NCI-H1436 (cell line): ENCODE measurements at places on chromosomes 4 and X.

DNA sequence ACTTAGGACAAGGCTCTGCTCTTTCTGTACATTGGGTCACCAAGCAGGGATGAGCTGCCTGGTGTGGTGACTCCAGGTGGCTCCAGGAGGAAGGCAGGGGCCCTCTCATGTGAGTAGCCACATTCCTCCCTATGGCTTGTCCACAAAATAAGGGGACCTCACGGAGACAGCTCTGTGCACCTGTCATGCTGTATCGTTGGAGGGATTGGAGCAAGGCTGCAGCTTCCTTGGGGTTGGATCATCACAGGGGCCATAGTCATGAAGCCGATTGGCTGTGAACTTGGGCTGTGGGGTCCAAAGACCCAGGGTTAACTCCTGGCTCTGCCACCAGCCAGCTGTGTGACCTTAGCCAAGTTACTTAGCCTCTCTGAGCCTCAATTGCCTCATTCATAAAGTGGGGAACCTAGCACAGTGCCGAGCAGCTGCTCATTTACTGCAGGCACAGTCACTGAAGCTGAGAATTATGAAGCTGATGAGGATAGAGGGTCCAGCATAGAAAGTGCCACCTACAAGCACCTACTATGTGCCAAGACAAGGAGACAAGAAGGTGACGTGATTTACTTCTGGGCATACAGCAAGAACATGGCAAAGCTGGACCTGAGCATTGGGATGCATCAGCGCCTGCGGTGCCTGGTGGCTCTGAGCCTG, 11.8 kb upstream of the KIAA0232 start:
- no peak for DNase-seq

- no peak for DNase-seq
These were observed 9.2 kb upstream of the EOLA1 start for GRCh38 chrX:149531599-149531998.

DNA sequence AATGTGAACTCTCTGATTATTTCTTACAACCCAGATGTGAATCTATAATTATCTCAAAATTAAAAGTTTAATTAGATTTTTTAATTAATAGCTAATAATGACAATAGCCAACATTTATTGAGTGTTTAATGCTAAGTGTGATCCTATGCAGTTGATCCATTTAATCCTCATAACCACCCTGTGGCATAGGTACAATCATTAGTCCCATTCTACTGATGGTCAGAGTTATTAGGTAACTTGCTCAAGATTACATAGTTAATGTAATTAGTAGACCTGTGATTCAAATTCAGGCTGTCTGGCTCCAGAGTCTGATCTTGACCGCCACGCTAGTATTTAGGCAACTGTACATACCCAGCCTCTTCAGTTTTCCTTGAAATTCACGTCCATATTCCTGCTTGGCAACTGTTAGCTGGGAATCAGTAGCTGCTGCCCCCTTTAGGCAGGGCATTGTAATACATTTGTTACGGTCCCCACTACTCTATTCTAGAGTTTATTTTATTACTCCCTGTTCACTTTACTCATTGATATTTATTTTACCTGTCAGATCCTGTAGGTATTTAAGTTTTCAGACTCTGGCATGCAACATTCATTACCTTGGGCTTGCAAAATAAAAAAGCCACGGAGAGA, 20.6 kb upstream of the TEC start:
- no peak for DNase-seq

DNA sequence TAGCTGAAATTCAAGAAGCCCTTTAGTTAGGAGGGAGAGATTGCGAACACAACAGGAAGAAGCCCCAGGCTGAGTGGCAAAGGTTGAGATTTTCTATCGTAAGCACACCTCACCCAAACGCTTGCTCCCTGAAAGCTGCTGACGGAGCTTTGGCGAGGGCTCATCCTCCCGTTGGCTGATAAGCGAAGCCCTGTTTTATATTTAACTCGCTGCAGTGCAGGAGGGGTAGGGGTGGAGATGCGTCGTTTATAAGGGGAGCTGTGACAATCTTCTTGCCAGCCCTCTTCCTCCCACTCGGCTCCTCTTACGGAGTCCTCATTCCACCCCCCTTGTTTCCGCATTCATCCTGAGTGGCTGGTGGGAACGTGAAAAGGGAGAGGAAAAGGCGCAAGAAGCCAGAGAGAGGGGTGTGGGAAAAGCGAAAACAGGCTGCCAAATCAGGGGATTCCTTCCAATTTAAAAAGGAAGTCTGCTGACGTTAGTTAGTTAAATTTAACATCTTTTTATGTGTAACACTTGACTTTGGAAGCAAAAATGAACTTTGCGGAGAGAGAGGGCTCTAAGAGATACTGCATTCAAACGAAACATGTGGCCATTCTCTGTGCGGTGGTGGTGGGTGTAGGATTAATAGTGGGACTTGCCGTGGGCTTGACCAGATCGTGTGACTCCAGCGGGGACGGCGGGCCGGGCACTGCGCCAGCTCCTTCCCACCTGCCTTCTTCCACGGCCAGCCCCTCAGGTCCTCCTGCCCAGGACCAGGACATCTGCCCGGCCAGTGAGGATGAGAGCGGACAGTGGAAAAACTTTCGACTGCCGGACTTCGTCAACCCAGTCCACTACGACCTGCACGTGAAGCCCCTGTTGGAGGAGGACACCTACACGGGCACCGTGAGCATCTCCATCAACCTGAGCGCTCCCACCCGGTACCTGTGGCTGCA, at the start of gene ENPEP:
TSS of gene ENPEP (plus strand) at position 275 of the 938 bp plus-strand sequence. CDS start at position 535, 260 bp downstream.
- no peak for DNase-seq

DNA sequence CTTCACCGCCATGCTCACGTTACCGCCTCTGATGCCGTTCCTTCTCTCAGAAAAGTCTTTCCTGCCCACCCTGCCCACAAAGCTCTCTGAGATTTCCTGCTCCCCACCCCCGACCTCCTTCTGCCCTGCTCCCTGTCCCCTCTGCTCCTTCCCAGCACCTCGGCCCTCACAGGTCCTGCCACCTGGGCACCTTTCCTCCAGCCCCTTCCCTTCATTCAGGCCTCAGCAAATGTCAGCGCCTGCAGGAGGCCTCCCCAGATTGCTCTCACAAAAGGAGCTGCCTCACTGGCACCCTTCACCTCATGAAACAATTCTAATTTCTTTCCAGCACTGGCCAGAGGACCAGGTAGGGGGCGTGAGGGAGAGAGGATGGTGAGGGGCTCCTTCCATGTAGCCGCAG, 33.6 kb upstream of the MXD4 start:
- DNase-seq, result no peak

DNA sequence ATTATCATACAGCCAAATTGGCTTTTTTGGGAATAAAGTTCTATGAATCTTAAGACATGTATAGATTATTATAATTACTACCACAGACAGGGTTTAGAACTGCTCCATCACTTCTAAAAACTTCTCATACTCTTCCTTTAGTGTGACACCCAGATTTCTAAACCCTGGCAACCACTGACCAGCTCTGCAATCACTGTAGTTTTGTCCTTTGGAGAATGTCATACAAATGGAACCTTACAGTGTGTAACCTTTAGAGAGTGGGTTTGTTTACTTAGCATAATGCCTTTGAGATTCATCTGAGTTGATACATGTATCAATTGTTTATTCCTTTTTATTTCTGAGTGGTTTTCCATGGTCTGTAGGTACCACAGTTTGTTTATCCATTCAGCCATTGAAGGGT, 95.0 kb downstream of the TMEM164 start:
- DNase-seq, result no peak

DNA sequence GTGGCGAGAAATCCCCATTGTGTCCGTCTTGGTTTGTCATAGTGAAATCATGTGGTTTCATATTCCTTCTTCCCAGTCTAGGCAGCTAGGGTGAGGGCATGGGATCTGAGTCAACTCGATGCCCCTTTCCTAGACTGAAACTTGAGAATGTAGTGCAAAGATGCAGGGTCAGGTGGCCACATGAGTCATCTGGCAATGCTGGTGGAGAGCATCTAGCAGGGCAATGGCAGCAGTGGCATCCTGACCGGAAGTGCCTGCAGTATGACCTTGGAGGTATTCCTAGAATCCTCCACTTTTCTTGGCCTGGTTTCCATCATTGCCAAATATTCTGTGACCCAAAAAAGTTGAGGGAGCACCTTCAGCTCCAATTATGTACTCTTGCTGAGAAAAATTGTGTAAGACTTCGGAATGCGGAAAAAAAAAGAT, 39.1 kb upstream of the TMEM184C start:
- DNase-seq, result no peak

GRCh38 chrX:123854329-123854728, 5.5 kb upstream of the XIAP start:
- no peak for DNase-seq

- no peak for DNase-seq
These were observed 38.9 kb downstream of the KIT start for GRCh38 chr4:54696649-54697048.

DNA sequence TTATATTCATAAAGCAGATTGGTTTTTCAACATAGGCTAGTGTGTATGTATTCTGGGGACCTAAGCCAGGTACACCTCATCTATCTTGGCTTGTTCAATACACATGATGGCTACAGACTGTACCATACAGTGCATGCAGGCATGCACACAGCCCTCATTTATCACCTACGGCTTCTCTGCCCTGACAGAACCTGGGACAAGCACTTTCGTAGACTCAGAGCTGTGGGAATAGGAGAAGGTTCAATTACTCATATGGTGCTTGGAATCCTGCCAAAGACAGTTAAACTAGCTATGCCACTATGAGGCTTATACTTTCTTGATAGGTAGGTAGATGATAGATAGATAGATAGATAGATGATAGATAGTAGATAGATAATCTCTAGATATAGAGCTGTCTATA, 457.2 kb downstream of the GALNTL6 start:
- peak; percentile 67 for DNase-seq

GRCh38 chr4:182141061-182141460, 102.1 kb upstream of the TENM3 start:
- no peak for DNase-seq

GRCh38 chr4:161829591-161829990, 334.2 kb downstream of the FSTL5 start:
- DNase-seq, result peak; percentile 33

DNA sequence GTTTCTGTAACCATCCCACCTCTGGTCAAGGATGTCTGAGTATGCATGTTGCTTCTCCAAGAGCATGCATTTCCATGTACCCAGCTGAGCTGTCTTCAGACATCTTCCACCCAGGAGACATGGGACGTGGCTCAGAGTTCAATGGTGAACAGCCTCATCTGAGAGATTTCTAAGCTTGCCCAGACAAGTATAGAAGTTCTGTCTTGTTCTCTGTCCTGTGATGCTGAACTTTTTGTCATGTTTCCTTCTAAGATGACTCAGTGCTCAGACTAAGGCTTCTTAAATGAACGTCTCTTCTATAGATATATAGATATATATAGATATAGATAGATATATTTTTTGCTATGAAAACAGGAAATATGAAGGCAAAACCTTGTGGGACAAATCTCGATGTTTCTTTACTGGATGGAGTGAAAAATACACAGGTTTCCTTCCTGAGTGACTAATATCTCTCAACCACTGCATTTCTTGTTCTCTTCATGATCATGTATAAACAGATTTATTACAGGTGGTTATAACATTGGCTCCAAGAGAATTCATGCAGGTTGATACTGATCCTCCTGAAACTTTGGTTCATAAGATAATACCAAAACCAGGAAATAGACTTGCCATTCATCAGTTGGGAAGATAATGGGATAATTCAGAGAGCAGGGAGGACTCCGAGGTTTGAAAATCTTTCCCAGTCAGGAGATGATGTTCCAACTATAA, 168.2 kb downstream of the ZNF518B start:
- DNase-seq, result no peak

- no peak for DNase-seq
These were observed 359.5 kb upstream of the FGF16 start for GRCh38 chrX:77087529-77088169.

DNA sequence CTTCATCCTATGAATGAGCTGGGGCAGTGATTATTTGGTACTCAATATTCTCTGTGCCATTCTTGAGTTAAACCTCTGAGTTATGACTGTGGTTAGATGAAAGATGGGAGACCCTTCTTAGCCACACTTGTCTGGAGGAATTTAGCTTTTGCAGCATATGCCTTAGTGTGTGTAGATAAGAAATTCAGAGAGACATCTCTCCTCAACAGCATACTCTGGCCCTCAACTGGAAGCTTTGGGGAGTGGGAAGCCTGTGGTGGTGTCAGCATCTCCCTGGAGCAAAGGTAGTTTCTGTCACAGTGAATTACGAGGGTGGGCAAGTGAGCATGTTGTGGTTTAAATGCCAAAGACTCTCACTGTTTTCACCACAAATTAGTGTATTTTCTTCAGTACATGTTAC, 58.7 kb downstream of the UGT2A3 start:
- no peak for DNase-seq

DNA sequence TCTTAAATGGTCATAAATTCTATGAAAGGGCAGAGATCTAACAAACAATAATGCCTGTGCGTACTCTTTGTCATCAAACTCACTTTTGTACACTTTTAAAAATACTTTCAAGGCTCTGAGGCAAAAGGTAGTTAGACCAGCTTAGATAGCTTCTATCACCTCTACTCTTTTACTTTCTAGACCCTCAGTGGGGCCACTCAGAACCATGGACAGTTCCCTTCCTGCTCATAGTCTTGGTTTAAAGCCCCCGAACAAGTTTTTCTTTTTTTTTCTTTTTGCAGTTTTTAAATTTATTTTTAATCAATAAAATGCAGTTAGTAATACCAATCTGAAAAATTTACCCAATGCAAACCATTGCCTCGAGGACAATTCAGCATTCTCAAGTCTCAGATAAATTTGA, 460.5 kb upstream of the CNKSR2 start:
- DNase-seq, result no peak

DNA sequence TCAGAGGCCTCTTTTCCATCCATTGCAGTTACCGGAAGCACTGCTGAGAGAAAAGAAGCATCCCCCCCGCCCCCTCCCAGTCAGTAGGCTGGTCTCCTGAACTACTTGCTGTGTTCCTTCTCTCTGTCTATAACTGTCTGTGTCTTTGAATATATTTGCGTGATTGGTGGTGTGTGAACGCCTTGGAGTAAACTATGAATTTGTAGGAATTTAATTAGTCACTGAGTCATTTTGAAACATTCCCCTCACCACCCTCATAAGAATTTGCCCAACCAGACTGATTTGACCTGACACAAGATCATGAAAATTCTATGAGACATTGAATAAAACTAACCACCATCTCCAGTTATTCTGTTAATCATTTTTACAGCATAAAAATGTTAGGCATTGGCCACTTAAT, 6.7 kb upstream of the NXF3 start:
- DNase-seq, result no peak

GRCh38 chr4:5423670-5424069, 284.7 kb downstream of the EVC2 start:
- DNase-seq, result no peak

DNA sequence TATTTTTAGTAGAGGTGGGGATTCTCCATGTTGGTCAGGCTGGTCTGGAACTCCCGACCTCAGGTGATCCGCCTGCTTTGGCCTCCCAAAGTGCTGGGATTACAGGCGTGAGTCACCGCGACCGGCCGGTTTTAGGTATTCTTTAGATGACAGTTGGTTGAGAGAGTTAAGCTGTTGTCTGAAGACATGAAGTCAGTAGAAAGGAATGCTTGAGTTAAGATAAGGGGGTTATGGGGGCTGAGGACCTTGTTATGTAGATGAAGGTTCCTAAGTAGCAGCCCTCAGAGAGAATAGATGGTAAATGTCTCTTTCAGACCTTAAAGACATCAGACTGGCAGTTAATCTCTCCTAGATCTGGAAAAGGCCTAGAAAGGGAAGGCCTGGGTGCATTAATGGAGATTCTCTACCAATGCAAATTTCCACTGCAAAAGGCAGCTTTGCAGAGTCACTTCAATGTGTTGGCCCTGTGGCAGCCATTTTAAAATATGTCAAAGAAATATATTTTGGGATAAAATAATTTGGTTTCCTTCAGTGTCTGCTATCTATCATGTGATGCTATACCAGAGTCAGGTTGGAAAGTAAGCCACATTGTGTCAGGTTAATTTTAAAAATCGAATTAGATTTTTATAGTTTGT, 6.4 kb upstream of the ZNF674 start:
- no peak for DNase-seq

GRCh38 chrX:6026980-6027379, 201.7 kb downstream of the NLGN4X start:
- no peak for DNase-seq
